ENCODE measurements at places on chromosomes 1 and 21.

DNA sequence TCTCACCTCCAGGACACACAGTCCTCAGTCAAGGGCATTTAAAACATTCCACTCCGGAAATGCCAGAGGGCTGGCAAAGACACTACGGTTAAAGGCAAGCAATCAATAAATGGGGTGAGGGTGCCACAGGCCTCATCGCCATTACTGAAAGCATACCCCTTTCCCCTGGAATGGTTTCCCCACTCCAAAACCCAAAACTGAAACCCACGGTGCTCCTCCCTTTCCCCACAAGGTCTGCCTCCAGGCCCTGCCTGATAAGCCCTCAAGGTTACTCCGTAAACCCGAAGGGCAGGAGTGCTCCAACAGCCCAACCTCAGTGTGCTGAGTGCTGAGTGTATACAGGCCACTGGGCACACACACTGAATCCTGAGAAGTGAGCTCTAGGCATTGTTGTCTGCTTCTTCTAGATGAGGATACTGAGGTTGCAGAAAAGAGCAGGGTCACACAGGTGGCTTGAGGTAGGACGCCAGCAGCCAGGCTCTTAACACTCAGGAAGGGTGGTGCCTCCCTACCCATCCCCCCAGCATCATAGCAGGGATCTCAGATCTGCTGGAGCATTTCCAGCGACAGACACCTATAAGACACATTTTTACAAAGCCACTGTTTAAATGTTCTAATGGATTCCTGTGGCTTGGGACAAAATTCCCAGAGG is 29.0 kb downstream of the SSBP3 start:
- DNase-seq: no peak

GRCh38 chr1:30258876-30259275 is 464.5 kb downstream of the MATN1 start:
- no peak for DNase-seq

DNA sequence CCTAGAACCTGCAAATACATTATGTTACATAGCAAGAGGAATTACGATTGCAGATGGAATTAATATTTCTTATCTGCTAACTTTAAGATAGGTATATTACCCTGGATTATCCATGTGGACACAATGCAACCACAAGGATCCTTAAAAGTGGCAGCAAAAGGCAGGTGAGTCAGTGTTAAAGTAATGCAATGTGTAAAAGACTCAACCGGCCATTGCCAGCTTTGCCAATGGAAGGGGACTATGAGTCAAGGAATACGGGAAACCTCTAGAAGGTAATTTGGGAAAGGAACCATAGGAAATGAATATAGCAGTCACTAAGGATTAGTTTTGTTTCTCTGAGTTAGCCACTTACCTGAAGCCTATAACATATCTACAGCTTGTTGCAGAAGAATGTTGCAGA is 692.1 kb upstream of the ZP4 start:
- DNase-seq: no peak

GRCh38 chr1:230303822-230304221 is 122.3 kb downstream of the PGBD5 start:
- no peak for DNase-seq

GRCh38 chr1:22826604-22827580 is 116.3 kb downstream of the EPHB2 start:
- DNase-seq: no peak

DNA sequence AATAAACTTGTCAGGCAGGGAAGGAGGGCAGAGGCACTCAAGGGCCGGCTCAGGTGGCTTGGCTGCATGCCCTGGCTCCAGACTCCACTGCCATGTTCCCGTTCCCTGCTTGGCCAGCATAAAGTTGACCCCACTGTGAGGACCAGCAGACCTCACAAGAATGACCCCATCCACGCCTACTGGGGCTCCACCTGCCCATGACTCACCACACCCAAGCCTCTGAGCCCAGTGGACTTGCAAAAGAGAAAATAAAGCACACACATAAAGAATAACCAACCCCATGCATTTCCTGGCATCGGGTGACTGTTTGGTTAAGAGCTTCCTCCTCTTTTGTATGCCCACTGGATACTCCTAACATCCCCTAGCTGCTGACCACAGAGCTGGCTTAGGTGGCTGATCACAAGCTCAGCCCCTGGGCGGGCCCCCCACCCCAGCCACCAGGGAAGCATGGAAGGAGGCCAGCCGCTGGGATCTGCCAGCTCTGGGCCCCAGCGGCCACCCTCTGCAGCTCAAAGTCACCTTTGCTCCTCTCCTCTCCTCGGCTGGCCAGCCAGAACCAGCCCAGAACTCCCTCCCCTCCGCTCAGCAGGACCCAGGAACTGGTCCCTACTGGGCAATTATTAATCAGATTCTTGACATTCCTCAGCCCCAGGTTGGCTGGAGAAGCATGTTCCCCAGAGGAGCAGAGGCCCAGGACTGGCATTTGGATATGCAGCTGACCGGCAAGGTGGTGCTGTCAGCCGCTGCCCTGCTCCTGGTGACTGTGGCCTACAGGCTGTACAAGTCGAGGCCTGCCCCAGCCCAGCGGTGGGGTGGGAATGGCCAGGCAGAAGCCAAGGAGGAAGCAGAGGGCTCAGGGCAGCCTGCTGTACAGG is at the start of gene KLHDC7A:
TSS of gene KLHDC7A (plus strand) at position 616 of the 875 bp plus-strand sequence. CDS start at position 668, 52 bp downstream.
- no peak for DNase-seq

- no peak for DNase-seq
Measured at GRCh38 chr1:162218546-162218945, 149.1 kb downstream of the NOS1AP start.

- DNase-seq: no peak
Measured at GRCh38 chr1:33093004-33093403, 12.1 kb downstream of the AZIN2 start.

DNA sequence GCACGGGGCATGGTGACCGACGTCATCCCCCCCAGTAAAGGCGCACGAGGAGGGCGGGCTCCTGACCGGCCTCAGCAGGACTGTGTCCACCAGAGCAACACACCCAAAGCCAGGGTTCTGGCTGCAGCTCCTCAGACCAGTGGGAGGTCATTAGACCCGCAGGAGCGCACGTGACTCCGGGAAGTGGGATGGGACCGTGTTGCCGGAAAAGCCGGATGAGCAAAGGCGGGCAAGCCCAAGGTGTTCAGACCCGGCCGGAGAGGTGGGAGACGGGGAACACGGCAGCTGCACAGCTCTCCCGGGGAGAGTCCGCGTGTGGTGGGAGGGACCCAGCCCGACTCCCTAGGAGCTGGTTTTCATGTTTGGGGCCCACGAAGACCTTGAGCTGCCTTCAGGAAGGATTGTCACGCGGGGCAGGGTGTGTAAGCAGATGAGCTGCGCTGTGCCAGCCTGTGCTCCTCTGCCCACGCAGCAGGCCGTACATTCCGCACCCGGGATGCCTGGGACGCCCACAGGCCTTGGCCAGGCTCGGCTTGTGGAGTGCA is 20.6 kb upstream of the TRAPPC10 start:
- DNase-seq: no peak

DNA sequence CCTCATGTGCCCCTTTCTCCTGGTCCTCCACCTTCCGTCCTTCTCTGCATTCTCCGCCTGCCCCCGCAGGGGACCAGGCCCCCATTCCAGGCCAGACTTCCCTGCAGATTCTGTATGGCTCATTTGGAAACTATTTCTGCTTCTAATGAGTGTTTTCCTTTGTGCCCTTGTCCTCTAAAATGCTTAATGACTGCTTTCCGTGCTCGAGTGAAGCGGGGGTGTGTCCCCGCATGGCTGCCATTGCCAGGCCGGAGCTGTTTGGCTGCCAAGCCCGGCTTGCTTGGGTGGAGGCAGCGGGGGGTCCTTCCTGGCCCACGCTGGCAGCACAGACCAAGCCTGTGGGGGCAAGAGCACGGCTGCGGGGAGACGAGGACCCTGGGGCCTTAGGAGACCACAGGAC is 299.3 kb upstream of the VAMP3 start:
- DNase-seq: no peak

GRCh38 chr1:119475866-119476439 is 31.1 kb upstream of the HSD3B1 start:
- DNase-seq: no peak

DNA sequence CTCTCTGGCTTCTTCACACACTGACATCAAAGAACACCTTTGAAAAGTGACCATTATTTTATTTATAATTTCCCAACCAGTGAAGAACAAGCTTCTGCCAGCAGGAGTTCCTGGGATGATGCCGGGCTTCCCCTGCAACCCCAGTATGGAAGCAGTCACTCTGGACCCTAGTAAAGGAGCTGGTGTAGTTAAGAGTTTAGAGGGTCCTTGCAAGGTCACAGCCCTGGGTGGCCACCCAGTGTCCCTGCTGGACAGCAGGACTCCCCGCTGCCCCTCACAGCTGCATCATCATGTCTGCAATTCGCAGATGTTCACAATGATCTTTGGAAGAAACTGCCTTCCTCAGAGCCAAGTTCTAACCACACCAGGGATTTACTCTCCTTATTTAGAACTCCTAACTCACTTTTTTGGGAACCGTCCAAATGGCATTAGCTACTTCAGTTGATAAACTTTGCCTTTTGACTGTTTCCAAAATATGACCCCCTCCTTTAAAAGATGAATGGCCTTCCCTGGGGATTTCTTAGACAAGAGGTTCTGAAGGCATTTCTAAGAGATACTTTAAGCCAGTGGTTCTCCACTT is 90.6 kb downstream of the HIVEP3 start:
- no peak for DNase-seq

DNA sequence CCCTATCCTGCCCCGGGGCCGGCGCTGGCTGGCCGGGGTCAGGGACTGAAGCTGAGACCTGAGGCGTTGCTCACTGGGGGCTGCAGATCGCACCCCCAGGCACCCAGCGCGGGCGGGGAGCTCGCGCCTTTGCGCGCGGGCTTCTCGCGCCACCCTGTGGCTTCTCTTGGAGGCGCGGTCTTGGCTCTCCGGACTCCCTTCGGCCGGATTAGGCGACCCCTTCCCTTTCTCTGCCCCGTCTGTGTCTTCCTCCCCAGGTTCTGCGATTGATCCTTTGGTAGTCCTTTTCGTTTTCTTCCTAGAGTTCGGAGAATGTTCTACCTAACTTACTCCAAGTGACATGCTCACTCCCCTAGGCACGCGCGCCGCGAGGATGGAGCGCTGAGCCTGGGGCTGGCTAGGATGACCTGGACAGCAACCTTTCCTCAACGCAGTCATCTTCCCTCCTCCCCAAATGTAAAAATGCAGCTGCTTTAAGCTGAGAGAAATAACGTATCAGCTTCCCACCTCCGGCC is 495 bp upstream of the NTRK1 start:
- no peak for DNase-seq

DNA sequence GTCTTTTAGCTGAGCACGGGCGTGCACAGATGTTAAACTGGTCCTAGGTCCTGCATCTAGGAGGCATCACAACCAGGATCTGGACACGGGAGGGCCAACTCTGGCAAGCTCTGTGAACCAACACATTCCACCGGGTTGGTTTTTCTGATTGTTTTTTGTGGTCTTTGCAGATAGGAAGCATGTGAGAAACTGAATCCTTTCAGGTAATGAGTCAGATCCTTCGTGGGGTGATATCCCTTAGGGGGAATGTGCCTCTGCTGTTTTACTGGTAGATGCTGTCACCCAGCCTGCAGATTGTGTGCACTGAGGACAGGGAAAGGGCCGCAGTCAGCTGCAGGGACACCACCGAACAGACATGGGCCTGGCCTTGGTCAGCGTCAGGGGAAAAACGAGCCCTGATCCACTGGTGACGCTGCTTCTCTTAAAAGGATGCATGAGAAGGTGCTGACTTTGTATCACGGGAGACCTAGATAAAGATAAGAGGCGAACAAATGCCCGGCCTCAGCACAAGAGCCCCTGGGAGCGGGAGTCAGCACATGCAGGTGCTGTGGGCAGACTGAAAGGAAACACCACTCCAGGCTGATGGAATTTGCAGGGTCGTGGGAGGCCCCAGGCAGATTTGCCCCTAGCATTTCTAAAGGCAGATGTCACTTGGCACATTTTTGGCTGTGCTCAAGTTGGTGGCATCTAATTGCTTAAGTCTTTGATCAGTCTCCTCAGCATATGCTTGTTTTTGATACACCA is 51.1 kb downstream of the DOP1B start:
- DNase-seq: no peak

DNA sequence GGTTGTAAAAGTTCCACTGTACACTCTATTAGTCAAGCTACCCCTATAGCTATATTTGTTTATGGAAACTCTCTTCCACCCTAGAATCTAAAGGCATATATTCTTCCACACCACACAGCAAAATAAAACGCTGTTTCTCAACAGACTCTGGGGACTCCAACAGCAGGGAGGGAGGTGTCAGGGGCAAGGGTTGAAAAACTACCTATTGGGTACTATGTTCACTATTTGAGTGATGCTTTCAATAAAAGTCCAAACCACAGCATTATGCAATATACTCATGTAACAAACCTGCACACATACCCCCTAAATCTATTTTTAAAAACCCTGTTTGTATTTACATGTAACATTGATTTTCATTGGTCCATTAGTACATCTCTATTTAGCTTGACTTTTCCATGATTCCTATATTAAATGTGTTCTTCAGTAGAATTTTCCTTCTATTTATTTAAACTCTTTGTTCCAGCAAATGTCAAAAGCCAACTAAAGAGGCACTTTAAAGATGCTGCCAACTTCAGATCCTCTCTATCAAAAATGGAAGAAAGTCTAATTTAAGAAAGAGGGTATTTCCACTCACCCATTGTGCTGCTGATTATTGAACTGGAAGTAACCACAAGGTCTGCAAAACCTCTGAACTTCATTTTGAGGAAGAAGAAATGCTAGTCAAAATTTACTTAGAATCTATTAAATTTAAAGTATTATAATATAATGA is 26.2 kb downstream of the RGS7 start:
- DNase-seq: no peak

DNA sequence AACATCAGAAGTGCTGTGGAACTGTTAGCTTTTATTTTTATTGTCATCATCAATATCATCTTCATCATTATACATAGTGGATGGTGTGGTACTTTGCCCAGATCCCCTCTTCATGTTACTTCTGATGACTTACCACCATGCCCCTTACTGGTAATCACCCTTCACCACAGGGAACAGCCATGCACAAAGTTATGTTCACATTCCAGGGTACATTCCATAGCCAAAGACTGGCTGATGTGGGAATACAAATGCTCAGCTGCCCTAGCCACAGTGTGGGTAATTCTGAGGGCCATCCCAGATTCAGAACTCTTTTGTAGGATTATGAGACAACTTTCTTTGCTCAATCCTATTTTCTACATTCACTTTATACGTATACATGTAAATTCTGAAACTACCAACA is 691.3 kb upstream of the CXADR start:
- DNase-seq: no peak
